ENCODE measurements at places on chromosomes 16 and 17.

DNA sequence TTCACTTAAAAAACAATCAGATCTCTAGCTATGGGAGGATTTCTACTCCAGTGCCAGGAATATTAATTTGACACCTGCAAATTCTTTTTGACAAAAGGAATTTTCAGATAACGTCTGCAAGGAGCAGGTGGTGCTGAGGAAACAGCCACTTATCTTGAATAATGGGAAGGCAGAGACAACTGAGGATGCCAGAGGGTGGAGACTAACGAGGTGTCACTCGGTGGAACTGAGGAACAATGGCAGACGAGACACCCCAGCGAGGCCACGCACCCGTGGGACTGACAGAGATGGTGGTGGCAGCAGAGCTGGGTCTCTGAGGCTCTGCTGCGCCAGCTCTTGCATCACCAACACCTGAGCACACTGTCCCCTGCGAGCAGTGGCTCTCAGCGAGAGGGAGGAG, 42.2 kb downstream of the VAC14 start:
- H3K4me1 ChIP-seq: no peaks in the 10 kb centered on the region
- peaks cover 24% of the 10 kb centered on the region for H3K36me3 ChIP-seq

- H3K36me3 ChIP-seq: peaks cover 6% of the 10 kb centered on the region
- H3K4me1 ChIP-seq: no peaks in the 10 kb centered on the region
- no peak overlapping the region for H3K27ac ChIP-seq
- H3K4me3 ChIP-seq: no peak overlapping the region
These were observed 66.5 kb downstream of the TEX2 start for GRCh38 chr17:64196601-64197000.

DNA sequence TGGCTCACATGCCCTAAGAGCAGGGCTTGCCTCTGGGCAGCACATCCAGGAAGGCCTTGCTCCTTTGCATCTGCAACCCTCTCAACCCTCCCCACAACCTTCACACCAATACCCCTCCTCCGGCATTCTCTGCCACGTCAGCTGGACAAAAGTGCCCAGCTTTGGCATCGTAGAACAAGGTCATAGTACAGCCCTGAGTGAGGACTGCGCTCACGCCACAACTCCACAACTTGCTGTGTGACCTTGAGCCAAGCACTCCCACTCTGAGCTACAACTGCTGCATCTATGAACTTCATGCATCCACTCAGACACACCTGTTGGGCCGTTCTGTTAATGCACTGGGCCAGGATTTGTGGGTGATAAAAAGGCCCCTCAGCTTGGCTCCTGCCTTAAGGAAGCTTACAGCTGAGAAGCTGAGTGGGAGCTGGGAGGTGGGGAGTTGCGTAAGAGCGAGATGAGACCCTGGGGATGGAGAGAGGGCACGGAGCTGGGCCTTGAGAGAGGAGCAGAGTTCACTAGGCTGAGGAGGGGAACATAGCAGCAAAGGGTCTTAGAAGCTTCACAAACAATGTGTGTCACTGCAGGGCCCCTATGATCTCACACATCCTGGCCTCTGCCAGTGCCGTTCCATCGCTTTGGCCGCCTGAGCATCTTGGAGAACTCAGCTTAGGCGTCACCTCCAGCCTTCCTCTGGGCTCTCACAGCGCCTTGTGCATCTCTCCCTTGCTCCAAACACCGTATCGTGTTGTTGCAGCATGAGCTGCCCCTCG, 8.6 kb upstream of the MRC2 start:
- H3K4me3 ChIP-seq: no peak overlapping the region
- no peak overlapping the region for H3K27ac ChIP-seq
- peaks cover 13% of the 10 kb centered on the region for H3K4me1 ChIP-seq
- no peaks in the 10 kb centered on the region for H3K36me3 ChIP-seq
- H3K27me3 ChIP-seq: no peaks in the 10 kb centered on the region
- DNase-seq: no peak

DNA sequence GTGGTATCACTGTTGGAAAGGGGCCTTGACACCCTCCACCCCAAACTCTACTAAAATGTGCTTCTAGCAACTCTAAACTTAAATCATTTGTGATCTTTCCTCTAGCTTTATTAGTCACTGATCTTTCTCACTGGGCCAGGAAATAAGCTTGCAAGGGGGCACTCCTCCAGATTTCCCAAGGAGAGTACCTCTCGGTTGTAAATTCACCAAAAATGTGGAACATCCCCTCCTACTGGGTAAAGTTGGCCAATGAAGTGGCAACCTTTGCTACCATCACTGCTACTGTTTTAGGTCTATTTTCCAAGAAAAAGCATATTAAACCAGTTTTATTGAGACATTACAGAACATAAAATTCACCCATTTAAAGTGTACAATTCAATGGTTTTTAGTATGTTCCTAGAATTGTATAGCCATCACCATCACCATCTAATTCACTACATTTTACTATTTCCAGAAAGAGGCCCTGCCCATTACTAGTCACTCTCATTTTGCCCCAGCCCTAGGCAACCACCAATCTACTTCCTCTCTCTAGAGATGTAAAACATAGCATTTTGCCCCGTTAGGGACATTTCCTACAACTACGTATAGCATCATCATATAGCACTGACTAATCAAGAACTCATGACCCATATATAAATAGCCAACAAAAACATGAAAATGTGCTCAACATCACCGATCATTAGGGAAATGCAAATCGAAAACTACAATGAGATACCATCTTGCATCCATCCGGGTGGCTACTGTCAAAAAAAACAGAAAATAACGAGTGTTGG, 44.6 kb upstream of the ADCY9 start:
- H3K36me3 ChIP-seq: no peaks in the 10 kb centered on the region
- DNase-seq: no peak
- H3K4me1 ChIP-seq: no peaks in the 10 kb centered on the region
- H3K27me3 ChIP-seq: no peaks in the 10 kb centered on the region

DNA sequence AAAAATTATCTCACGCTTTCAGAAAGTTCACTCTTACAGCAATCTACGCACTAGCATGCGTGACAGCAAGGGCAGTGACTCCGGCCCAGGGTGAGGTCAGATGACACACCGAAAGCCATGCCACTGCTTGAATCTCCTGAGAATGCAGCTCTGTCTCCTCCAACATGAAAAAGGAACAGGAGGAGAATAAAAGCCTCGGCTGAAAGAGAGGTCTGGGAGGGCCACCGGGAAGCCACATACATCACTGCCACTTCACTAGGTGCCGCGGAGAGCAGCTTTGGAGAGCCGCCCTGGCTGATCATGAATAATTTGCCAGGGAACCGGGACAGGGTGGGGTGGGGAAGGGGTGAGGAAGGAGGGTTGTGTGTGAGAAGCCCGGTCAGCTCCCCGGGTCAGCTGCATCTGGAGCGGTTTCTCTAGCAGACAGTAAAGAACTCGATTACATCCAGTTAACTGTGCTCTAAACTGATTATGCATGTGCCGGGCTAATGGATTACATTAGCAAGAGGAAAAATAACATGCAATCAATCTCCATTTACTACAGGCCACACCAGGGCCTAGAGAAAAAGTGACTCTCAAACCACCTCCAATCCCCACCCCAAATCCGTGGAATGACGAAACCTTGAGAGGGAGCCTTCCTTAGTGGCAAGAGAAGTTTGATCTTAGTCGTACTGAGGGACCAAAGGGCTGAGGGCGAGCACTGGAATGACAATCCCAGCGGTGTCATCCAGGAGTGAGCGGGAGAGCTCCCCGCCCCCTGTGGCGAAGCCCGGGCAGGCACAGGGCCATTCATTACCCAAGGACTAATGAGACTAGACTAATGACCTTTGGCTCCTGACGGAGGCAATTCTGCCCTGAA, 100.3 kb downstream of the ZFHX3 start:
- no peak overlapping the region for H3K4me3 ChIP-seq
- H3K27ac ChIP-seq: peak overlapping the region; percentile 49
- H3K27me3 ChIP-seq: no peaks in the 10 kb centered on the region
- peak; percentile 81 for DNase-seq
- no peaks in the 10 kb centered on the region for H3K4me1 ChIP-seq

- peaks cover 7% of the 10 kb centered on the region for H3K4me1 ChIP-seq
- peaks cover 42% of the 10 kb centered on the region for H3K36me3 ChIP-seq
- DNase-seq: no peak
- no peak overlapping the region for H3K4me3 ChIP-seq
- no peak overlapping the region for H3K27ac ChIP-seq
These were observed 38.2 kb upstream of the ICAM2 start for GRCh38 chr17:64058621-64059020.

GRCh38 chr17:16444258-16444886, 29.0 kb downstream of the TRPV2 start:
- H3K4me3 ChIP-seq: no peak overlapping the region
- H3K36me3 ChIP-seq: peaks cover 60% of the 10 kb centered on the region
- no peak for DNase-seq
- H3K4me1 ChIP-seq: peaks cover 56% of the 10 kb centered on the region
- no peaks in the 10 kb centered on the region for H3K27me3 ChIP-seq
- no peak overlapping the region for H3K27ac ChIP-seq

GRCh38 chr16:68436581-68436980, 11.7 kb downstream of the SMPD3 start:
- H3K36me3 ChIP-seq: no peaks in the 10 kb centered on the region
- DNase-seq: no peak
- no peak overlapping the region for H3K4me3 ChIP-seq
- H3K27ac ChIP-seq: no peak overlapping the region
- no peaks in the 10 kb centered on the region for H3K4me1 ChIP-seq
- H3K27me3 ChIP-seq: no peaks in the 10 kb centered on the region

- no peaks in the 10 kb centered on the region for H3K36me3 ChIP-seq
- H3K4me3 ChIP-seq: no peak overlapping the region
- no peaks in the 10 kb centered on the region for H3K27me3 ChIP-seq
- no peak overlapping the region for H3K27ac ChIP-seq
- no peaks in the 10 kb centered on the region for H3K4me1 ChIP-seq
These were observed 56.6 kb downstream of the IRF8 start for GRCh38 chr16:85955566-85955965.

DNA sequence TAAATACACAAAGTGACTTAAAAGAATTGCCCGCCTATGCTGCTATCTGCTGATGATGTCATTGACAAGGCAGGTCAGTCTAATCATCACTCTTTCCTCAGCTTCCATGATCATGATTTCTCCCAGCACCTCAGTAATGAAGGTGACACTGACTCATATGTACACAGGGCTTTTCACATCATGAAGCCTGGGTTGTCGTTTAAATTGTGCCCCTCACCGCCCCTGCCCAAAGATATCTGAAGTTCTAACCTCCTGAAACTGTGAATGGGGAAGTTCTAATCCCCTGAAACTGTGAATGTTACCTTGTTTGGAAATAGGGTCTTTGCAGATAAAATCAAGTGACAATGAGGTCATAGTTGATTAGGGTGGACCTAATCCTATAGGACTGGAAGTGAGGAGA, 17.4 kb upstream of the GPRC5C start:
- H3K27me3 ChIP-seq: no peaks in the 10 kb centered on the region
- no peak overlapping the region for H3K27ac ChIP-seq
- no peak overlapping the region for H3K4me3 ChIP-seq
- H3K4me1 ChIP-seq: no peaks in the 10 kb centered on the region

- H3K27ac ChIP-seq: no peak overlapping the region
- no peak for DNase-seq
- H3K4me1 ChIP-seq: no peaks in the 10 kb centered on the region
- no peak overlapping the region for H3K4me3 ChIP-seq
These were observed 1.3 kb downstream of the KRTAP3-3 start for GRCh38 chr17:40992666-40993065.
